Effector memory CD8-positive, alpha-beta T cell (primary cell): ENCODE measurements at places on chromosomes 2 and 18.

DNA sequence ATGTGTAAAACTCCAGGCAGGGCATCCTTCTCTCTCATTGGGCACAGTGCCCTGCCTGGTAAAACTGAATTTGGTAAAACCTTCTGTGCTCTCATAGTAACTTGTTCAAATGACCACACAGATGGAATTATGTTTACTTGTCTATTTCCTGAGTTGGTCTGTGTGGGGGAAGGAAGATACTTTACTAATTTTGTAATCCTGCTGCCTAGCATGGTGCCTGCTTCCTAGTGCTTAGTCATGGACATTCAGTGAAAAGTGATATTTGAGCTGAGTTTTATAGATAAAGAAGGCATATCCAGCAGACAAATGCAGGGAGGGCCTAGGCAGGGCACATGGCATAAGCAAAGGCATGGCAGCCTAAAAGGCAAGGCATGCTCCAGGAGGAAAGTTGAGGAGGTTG is 199.4 kb downstream of the FSHR start:
- DNase-seq: no peak

GRCh38 chr18:74389991-74390390 is 67.1 kb downstream of the DIPK1C start:
- DNase-seq: no peak

DNA sequence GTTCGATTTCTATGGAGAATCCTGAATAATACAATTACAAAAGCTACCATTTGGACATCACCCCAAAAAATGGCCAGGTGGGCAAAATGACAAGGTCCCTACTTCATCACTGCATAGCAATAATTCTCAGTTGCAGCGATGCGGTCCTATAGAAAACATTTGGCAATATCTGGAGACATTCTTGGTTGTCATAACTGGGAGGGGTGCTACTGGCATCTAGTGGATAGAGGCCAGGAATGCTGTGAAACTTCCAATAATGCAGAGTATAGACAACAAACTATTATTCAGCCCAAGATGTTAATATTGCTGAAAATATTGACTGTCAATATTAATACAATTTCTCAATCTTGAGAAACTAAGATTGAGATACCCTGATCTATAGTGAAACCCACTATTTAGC is 637.8 kb upstream of the PKDCC start:
- no peak for DNase-seq

GRCh38 chr18:13660510-13660909 is 65.8 kb downstream of the FAM210A start:
- DNase-seq: no peak

DNA sequence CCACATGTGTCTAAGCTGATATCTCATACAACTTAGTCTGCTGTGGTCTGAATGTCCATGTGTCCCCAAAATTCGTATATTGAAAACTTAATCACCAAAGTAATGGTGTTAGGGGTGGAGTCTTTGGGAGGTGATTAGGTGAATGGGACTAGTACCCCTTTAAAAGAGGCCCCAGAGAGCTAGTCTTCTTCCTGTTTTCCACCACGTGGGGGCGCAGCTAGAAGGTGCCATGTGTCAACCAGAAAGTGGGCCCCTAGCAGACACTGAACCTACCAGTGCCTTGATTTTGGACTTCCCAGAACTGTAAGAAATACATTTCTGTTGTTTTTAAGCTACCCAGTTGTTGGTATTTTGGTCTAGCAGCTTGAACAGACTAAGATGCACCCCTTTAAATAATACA is 86.6 kb downstream of the ASB1 start:
- no peak for DNase-seq

- no peak for DNase-seq
Observed at GRCh38 chr2:239104800-239105199, 256.9 kb downstream of the TWIST2 start.

GRCh38 chr2:100801402-100801801 is 18.5 kb upstream of the NPAS2 start:
- no peak for DNase-seq

DNA sequence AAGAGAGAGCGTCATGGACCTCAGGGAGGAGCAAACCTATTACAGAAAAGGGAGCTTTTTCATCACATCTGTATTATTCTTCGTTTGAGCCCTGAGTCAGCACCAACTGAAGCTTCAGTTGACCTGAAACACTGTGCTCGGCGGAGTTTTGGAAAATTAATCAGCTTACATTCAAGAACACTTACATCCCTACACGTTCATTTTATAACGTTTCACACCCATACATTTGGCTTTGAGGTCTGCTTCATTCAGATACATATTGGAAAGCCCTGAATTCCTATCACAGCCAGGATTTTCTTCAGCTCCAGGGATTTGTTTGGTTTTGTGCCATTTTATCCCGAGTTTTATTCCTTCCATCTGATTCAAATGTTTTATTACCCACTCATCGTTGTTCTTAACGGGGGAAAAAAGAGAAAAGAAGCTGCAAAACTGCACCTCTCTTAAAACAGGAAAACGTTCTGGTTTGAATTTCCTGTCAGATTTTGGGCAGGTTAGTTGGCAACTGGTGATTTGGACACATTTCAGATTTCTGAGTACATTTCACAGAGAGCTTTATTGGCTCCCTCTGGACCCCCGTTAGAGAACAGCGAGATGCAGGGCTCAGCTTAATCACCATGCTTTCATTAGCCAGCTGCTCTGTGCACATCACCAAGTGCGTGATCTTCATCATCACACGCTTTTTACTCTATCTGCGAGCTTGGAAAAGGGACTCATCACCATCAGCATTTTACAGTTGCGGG is 88.8 kb downstream of the CDC42EP3 start:
- DNase-seq: no peak

GRCh38 chr2:65142515-65142914 is 12.6 kb upstream of the RAB1A start:
- DNase-seq: no peak

GRCh38 chr2:83953697-83954096 is 505.4 kb downstream of the SUCLG1 start:
- no peak for DNase-seq

- no peak for DNase-seq
Observed at GRCh38 chr2:140786585-140786984, 1344.2 kb downstream of the LRP1B start.

GRCh38 chr2:205778356-205778755 is 96.1 kb downstream of the NRP2 start:
- no peak for DNase-seq

- no peak for DNase-seq
Observed at GRCh38 chr2:190511104-190511503, 23.4 kb downstream of the NEMP2 start.

DNA sequence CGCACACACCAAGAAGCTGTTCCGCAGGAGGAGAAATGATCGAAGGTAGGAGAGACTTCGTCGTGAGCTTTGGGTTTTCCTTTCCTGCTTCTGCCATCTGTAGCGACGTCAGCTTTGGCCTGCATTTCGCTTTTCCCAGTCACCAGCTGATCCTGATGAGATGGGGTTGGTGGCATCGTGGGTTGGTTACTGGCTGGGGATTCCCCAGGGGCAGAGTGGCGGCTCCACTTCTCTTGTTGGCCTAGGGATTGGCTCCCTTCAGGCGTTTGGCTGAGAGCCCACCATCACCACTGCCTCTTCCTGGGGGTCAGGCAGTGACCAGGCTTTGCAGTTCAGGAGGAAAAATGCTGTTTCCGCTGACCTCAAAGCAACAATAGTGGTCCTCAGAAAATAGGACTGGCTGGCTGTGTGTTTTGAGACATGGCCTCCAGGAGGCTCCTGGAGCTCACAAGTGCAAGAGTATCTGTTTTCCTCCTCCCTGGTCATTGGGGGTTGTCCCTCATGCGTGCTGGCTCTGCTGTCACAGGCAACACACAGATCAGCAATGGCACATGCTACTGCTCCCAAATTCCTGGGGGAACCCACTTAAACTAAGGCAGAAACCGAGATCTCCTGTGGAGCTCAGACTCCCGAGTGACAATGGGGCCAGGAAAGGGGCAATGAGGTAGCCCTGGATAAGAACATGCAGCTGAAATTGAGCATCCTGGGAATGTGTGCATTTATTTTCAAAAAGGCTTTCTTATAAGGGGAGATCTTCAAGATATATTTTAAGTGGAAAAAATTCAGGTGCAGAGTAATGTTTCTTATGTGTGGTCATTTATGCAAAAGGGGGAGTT is 173.0 kb downstream of the CTIF start:
- DNase-seq: no peak

DNA sequence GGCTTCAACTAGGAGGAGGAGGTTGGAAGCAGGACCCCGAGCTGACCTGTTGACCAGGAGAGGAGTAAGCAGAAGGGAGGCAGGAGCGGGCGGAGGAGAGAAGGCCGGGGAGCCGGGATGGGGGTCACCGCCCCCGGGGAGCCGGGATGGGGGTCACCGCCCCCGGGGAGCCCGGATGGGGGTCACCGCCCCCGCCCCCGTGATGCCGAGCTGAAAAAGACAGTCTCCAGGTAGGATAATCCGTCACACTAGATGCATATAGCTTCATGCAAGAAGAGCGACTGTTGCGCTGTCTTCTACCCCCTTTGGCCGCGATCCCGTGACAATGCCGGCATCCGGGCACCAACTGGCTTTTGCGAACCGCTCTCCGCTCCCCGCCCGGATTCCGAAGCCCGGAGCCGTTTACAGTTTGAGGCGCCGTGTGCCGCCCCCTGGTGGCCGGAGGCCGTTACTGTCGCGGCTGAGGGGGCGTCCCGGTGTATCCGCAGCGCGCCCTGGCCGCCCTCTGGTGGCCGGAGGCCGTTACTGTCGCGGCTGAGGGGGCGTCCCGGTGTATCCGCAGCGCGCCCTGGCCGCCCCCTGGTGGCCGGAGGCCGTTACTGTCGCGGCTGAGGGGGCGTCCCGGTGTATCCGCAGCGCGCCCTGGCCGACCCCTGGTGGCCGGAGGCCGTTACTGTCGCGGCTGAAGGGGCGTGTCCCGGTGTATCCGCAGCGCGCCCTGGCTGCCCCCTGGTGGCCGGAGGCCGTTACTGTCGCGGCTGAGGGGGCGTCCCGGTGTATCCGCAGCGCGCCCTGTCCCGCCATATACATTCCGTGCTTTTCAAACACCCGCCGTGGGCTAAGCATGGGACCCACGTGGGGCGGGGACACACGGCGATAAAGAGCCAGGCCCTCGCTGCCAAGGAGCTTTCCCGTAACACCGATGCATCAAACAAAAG is 89.6 kb downstream of the ACTR3 start:
- peak; percentile 41 for DNase-seq

DNA sequence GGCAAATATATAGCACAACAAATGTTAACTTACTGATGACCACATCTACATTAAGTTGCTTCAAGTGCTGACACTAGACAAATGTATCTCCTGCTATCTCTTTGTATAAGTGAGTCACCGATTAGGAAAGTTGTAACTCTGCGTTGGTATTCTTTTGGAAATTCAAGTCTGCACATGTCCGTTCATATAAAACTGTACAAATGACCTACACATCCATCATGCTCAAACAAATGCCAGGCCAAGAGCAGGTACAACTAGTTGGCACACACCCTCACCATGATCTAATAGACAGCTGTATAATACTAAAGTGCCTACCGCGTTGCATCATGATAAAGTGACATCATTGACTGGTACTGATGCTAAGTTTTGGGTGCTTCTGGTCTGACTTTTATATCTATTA is 141.1 kb downstream of the RBMS1 start:
- no peak for DNase-seq

- DNase-seq: no peak
Observed at GRCh38 chr2:213490087-213490486, 205.8 kb downstream of the SPAG16 start.

DNA sequence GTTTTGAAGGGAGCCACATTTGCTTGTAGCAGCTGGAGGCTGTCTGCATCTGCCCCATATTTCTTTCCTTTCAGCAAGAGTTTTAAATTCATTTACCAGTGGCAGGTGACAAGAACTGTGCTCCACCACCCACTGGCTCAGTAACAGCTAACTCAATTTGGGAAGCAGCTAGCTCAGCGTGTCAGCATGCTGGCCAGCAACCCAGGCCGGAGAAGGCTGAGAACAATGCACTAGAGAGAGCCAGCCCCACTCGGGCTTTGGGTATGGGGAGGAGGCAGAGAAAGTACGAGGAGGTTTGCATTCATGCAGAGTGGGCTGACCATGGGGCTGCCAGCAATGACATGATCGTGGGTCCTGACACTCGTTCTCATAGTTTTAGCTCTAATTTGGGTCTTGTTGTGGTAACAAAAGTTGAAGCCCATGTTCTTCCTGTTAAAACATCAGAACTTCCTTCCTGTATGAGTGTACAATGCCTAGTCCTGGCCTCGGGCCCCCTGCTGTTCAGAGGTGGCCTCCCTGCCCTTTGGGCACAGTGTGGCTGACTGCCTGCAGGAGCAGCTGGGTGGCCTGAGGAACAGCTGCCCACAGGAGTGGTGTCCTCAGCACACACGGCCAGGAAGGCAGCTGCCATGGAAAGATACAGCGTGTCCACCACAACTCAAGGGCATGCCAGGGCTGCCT is 23.0 kb downstream of the CDC42EP3 start:
- DNase-seq: peak; percentile 46

GRCh38 chr2:6971502-6971901 is 54.3 kb downstream of the RNF144A start:
- no peak for DNase-seq
